ENCODE measurements at places on chromosomes 11 and 22.

DNA sequence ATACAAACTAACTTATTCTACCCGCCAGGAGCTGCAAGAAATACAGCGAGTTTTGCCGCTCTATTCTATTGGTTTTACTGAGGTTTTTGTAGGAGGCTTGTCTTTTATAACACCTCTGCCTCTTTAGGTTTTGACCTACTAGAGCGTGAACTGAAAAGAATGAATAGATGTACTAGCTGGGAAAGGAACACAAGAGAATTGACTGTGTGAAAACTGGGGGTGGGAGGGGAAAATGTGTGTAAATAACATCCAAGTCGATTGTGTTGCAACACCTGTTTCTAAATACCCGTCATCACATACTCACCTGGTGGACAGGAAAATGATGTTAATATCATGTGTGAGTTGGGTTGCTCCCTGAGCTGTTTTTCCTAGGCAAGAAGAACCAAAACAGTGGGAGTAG, 12.9 kb upstream of the JHY start:
- no peaks in the 10 kb centered on the region for H3K27me3 ChIP-seq
- DNase-seq: no peak
- H3K4me3 ChIP-seq: no peak overlapping the region
- no peaks in the 10 kb centered on the region for H3K4me1 ChIP-seq

- H3K36me3 ChIP-seq: no peaks in the 10 kb centered on the region
- H3K4me3 ChIP-seq: no peak overlapping the region
- H3K4me1 ChIP-seq: no peaks in the 10 kb centered on the region
- peaks cover 100% of the 10 kb centered on the region for H3K27me3 ChIP-seq
- peak; percentile 48 for DNase-seq
These were observed 451.3 kb downstream of the METTL15 start for GRCh38 chr11:28559492-28559891.

GRCh38 chr11:126473269-126473668, 117.8 kb downstream of the ST3GAL4 start:
- H3K27me3 ChIP-seq: no peaks in the 10 kb centered on the region
- DNase-seq: no peak
- H3K36me3 ChIP-seq: no peaks in the 10 kb centered on the region

- no peak overlapping the region for H3K27ac ChIP-seq
- no peaks in the 10 kb centered on the region for H3K27me3 ChIP-seq
- peak overlapping the region; percentile 98 for H3K4me3 ChIP-seq
- no peaks in the 10 kb centered on the region for H3K4me1 ChIP-seq
- DNase-seq: no peak
These were observed 1.7 kb downstream of the EP300 start for GRCh38 chr22:41094041-41094593.

DNA sequence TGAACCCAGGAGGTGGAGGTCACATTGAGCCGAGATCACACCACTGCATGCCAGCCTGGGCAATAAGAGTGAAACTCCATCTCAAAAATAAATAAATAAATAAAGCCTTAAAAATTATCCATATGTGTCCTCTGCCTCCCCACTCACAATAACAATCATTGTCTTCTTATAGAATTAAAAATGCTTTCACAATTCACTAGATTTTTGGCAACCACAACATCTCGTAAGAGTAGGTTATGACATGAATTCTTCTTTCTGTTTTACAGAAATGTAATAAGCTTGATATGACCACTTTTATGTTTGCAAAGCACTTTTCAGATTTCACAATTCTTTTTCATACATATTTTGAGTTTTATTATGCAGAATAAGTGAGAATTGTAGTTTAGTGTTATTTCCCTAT, 54.5 kb upstream of the HSPA8 start:
- H3K27ac ChIP-seq: no peak overlapping the region
- H3K4me1 ChIP-seq: no peaks in the 10 kb centered on the region
- H3K36me3 ChIP-seq: peaks cover 46% of the 10 kb centered on the region
- DNase-seq: no peak
- no peak overlapping the region for H3K4me3 ChIP-seq

GRCh38 chr11:61297341-61297740, 2.2 kb upstream of the VWCE start:
- no peak overlapping the region for H3K4me3 ChIP-seq
- peak overlapping the region; percentile 48 for H3K27ac ChIP-seq
- peaks cover 15% of the 10 kb centered on the region for H3K27me3 ChIP-seq

DNA sequence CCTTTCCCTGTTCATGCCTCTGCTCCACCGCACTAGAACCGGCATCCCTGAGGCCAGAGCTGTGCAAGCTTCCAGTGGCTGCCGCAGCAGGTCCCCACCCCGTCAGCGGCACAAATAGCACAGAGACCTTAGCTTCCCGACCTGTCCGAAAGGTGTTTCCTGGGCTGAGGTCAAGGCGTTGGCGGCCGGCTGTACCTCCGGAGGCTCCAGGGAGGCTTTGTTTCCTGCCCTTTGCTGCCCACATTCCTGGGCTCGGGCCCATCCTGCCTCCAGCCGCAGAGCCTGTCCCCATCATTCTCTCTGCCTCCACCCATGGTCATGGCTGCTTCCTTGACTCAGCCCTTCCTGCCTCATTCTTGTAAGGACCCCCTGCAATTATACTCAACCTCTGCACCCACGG, 31.2 kb downstream of the ARHGAP8 start:
- no peaks in the 10 kb centered on the region for H3K4me1 ChIP-seq
- no peak for DNase-seq
- H3K27me3 ChIP-seq: no peaks in the 10 kb centered on the region
- H3K36me3 ChIP-seq: peaks cover 3% of the 10 kb centered on the region

GRCh38 chr11:107916671-107917241, 11.5 kb upstream of the RAB39A start:
- peak; percentile 91 for DNase-seq
- H3K27ac ChIP-seq: no peak overlapping the region
- H3K4me3 ChIP-seq: no peak overlapping the region
- no peaks in the 10 kb centered on the region for H3K36me3 ChIP-seq
- H3K4me1 ChIP-seq: no peaks in the 10 kb centered on the region
- no peaks in the 10 kb centered on the region for H3K27me3 ChIP-seq
